ENCODE measurements at places on chromosomes 2 and 18.

GRCh38 chr2:233129351-233129978 lies 69.3 kb downstream of the INPP5D start:
- DNase-seq = no peak

- no peak for DNase-seq
Observed at GRCh38 chr18:46097431-46097800, 680 bp downstream of the ATP5F1A start.

- DNase-seq = no peak
Observed at GRCh38 chr2:82139979-82140611, 1835.5 kb upstream of the LRRTM1 start.

DNA sequence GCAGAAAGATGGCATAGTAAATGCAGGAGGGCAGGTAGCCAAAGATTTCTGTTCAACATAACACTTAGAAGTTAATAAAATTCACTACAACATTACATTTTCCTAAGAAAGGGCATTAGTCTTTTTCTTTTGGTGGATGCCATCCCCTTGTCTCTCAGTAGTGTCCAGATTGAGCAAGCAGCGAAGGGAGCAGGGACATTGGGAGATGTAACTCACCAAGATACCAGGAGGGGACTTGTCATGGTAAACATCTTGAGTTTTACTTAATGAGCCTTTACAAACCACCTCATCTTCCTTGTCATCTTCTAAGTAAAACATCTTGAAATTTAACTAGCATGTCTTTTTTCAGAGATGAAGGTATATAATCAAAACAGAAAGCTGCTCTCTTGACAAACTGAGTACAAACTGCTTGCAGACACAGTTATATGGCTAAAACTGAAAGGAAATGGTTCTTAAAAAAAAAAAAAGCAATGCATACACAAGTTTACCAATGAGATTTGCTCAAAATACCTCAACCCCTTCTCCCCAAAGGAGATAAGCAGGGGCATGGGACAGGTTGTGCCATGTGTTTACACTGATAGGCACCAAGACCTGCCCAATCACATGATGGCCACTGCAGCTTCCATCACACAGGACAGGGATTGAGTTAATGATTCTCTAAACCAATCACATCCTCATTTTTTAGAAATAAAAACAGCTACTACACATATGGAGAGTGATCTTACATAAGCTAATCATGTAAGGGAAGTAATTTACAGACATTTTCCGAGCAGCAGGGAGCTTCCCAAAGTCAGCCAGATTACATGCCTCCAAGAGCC lies 30.3 kb downstream of the LPIN2 start:
- DNase-seq = no peak

GRCh38 chr18:23730857-23731256 lies 41.6 kb downstream of the LAMA3 start:
- DNase-seq = no peak

GRCh38 chr2:131094463-131095281 lies 1.4 kb upstream of the FAM168B start:
- DNase-seq = no peak

- no peak for DNase-seq
Observed at GRCh38 chr18:12606592-12607315, 51.2 kb downstream of the SPIRE1 start.

DNA sequence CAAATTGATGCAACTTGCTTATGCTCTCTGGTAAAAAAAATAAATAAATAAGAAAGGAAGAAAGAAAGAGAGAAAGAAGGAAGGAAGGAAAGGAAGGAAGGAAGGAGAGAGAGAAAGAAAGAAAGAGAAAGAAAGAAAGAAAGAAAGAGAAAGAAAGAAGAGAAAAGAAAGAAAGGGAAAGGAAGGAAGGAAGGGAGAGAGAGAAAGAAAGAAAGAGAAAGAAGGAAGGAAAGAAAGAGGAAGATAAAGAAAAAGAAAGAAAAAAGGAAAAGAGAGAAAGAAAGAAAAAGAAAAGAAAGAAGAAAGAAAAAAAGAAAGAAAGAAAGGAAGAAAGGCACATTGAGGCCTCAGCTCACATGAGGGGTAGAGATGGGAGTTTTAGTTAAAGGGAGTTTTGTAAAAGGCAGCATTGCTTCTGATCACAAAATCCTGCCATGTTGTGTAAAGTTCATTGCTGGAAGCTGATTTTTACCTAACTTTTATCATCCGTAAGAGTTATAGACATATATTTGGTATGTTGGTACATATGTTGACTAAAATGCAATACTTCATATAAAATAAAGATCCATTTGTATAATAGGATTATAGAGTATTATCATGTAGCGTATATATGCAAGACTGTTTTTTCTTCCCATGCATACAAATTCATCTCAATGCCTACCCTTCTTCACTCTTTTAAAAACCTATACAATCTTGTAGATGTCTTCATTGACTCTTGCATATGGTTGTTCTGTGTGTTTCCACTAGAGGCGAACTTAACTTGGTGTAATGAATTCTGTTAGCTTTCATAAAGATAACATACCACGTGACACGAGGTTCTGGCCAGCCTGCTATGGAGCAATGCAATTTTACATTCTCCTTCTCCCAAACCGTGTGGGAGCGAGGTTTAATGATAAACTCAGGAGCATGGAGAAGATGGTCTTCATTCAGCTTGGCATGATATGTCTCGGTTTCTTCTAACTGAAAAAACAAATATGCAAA lies 32.8 kb downstream of the MYOM1 start:
- no peak for DNase-seq

GRCh38 chr2:159356053-159356554 lies 69.6 kb upstream of the WDSUB1 start:
- DNase-seq = no peak

DNA sequence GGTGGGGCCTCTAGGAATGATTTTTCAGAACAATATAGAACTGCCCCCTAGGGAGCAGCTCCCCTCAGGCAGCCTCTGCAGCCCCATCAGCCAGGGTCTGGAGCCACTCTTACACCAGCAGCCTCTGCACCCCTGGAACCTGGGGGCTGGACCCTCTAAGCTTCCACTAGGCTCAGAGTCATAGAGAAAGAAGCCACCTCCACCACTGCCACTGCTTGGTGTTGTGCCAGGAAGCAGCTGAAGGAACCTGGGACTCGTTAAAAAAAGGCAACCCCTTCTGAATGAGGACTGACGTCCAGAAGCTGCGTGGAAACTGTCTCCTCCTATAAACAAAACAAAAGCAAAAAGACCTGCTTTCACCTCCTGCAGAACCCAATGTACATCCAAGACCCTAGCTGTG lies 98.1 kb upstream of the HS6ST1 start:
- DNase-seq = no peak

GRCh38 chr2:144412709-144413108 lies 107.2 kb downstream of the ZEB2 start:
- DNase-seq = no peak

DNA sequence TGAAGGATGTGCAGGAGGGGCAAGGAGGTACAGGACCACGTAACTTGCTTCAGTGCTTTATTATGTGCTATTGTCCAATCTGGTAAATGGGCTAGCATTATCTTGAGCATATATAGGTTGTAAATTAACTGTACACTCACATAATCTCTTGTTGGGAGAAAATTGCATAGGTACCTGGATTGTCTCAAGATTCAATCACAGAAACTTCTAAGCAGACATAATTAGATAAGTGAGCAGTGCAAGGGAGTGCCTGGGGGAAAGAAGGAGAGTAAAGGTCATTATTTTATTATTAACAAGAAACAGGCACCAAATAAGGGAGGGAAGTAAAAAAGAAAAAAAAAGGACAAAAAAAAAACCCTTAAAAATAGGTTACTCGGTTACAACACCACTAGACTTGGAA lies 186.2 kb downstream of the MBD5 start:
- no peak for DNase-seq

DNA sequence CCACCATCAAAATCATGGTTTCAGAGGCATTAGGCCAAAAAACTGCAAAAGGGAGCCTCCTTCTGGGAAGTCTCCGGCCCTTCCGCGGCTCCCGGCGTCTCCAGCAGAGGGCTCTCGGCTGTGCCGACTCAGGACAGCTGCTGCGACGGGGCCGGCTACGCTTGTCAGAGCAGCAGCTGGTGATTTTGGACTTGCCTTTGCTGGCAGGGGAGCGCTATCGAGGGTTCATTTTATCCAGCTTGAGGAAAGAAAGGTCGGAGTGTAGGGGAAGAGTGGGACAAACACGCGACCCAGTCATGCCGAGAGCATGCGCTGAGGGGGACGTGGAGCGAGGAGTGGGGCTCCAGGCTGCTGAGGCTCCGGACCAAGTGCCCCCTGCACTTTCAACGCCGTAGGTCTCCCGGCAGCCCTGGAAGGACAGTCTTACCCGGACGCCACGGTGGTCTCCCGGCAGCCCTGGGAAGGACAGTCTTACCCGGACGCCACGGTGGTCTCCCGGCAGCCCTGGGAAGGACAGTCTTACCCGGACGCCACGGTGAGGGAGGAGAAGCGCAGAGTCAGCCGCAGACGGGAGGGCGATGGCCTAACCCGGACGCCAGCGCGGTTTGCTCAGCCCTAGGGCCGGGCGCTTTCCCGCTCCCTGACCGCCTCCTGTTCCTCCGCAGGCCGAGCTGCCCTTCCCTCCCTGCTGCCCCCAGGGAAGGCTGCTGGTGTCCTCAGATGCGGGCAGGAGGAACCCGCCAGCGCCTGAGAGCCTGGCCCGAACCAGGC lies 21.7 kb downstream of the DDX18 start:
- peak; percentile 29 for DNase-seq

DNA sequence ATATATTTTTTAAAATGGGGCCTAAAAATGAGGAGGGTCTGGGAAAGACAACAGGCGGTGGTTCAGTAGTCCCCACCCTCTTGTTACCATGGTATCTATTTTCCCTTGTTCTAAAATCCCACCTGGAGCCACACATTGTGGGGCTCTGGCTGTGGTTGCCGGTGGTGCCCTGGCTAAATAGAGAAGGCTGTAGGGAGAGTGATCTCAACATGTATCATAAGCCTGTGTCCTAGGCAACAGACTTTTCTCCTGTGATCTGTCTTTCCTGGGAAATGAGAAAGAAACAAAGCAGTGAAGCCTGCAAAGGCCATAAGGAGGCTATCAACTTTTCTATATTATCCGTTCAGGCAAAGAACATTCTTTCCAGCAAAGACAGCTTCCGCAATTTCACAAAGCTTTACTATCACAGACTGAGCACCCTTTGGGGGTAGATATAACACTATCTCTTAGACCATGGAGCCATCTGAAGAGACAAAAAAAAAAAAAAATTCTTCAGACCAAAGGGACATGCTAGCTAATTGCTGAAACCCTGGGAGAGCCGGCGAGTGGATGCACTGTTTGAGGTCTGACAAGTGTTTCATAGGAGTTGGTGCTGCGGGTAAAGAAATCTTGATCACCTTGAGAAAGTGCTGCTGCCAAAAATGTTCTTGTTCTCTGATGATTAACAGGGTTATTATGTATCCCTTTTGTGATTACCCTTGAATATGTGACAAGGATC lies 879.2 kb upstream of the DDX18 start:
- DNase-seq = no peak

DNA sequence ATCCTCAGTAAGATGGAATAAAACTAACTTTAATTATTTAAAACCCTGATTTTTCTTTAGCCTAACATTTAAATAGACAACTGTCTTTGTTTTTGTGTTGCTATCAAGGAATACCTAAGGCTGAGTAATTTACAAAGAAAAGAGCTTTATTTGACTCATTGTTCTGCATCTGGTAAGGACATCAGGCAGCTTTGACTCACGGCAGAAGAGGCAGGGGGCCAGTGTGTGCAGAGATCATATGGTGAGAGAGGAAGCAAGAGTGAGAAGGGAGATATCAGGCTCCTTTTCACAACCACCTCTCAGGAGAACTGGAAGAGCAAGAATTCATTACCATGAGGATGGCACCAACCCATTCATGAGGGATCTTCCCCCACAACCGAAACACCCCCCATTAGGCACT lies 64.6 kb upstream of the TFPI start:
- no peak for DNase-seq

DNA sequence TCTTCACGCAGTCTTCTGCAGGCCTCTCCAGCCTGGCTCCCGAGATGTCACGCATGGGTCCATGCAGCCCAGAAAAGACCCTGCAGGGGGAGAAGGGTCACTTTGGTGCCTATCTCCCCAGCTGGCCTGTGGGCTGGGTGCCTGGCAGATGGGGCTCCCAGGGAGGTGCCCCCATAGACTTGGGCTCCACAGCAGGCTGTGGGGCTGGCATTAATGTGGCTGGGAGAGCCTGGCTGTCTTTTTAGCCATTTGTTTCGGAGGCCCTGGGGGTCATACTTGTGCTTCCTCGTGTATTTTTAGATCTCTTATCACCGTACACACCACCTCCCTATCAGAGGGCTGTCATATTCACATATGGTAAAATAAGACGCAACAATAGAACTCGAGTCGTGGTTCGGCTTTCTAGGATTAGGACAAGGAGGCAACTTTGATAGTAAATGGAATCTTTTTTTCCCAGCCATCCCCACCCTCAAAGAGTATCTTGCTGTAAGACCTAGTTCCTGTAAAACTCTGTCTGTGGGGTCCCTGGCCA lies 74.5 kb downstream of the LRRFIP1 start:
- DNase-seq = no peak

DNA sequence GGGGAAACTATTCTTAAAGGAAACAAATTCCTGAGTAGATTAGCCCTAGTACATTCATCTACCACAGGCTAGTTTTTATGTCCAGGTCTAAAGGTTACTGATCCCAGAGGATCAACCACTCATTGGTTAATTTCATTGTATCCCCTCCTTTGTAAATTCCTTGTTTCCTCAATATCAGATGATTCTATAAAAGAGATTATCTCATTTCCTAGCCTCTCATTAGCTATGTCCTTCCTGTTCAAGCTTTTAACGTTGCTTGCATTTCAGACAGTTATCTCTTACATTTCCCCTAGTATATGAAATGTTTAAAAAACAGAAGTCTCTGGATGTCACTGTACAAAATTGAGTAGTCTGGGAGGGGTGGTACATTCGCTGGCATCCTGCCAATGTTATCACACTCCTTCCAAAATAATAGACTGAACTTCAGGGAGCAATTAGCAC lies 24.2 kb upstream of the ARMC9 start:
- DNase-seq = no peak

DNA sequence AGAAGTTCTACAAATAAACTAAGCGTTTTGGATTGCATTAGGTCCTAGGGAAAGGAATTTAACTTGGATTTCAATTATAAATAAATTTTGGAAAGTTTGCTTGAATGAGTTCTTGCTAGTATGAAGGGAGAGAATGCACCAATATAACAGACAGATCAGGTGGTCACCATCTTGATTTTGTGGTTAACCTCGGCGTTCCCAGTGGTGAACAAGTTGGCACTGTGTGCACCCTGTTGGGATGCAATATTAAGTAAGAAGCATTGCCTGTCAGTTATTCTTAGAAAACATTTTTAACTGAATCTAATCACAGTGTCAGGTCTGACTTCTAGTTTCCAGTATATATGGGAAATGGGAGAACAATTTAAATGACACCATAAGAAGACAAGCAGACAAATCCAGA lies 673.4 kb downstream of the SLC4A3 start:
- DNase-seq = no peak

GRCh38 chr2:55102056-55102812 lies 52.0 kb upstream of the RTN4 start:
- no peak for DNase-seq

DNA sequence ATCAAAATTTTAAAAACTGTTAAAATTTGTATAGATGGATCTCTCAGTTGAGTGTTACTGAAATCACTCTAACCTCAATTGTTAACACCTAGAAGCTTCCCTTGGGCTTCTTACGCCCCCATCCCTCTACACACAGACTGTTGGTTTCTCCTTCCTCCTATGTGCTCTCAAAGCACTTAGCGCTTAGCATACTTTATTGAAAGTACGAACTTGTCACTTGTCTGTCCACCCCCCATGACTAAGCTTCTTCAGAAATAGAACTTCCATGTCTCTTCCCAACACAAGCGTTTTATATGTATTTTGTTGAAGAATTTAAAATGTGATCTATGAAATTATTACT lies 441 bp downstream of the MPHOSPH10 start:
- DNase-seq = no peak
